ENCODE measurements at places on chromosomes 1 and 21.

GRCh38 chr1:154703170-154703569 lies 95.2 kb upstream of the ADAR start:
- no peak for DNase-seq

- DNase-seq: no peak
Observed at GRCh38 chr1:235749755-235750300, 100.2 kb upstream of the GNG4 start.

- DNase-seq: no peak
Observed at GRCh38 chr1:210132582-210132981, 100.0 kb upstream of the SERTAD4 start.

DNA sequence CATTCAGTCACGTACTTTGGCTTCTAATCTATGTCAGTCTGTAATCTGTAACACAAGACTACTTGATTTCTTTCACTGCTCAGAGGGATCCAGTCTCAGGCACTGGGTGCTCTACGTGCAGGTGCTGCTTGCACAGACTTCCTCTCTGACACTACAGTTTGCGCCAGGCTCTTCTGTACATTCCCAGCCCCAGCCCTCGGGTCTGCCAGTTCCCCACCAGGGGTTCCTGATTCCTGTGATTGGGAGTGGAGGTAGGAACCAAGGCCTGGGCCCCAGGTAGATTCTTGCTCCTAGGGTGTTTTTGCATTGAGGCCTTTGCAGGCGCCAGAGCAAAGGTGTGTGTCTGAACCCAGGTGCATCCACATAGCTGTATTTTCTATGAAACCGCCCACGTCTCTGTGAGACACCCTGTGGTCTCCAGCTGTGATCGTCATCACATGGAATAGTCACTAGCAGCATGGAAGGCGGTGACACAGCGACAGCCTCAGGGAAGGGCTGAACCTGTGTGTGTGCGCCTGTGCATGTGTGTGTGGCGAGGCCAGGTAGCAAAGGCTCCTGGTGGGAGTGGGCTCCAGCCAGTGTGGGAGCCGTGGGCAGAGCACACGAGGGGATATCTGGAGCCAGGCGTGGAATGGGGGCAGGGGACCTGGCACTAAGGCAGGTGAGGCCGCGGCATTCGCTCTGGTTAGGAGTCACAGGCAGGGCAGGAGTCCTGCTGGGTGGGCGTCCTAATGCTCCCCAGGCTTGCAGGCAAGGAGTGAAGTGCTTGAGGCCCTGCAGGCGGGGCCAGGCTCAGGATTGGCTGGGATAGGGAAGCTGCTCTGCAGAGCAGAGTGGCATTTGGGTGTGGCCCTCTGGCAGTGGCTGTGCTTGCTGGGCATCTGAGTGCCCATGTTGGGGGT lies 5.2 kb downstream of the GJC2 start:
- DNase-seq: no peak

DNA sequence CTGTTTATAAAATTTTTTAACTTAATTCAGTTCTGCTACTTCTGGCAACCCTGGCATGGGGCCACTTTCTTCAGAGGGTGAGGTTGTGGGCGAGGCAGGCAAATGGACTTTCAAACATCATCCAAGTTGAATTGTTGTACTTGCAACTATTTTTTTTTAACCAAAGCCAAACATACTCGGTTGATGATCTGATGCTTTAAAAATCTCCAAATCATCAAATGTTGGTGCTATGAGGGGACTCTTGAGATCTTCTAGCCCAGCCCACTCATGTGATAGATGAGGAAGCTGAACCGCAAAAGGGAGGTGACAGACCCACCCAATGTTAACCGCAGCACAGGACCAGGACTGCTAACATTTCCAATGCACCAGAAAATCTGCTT lies 6.7 kb downstream of the SLC1A7 start:
- peak; percentile 22 for DNase-seq

DNA sequence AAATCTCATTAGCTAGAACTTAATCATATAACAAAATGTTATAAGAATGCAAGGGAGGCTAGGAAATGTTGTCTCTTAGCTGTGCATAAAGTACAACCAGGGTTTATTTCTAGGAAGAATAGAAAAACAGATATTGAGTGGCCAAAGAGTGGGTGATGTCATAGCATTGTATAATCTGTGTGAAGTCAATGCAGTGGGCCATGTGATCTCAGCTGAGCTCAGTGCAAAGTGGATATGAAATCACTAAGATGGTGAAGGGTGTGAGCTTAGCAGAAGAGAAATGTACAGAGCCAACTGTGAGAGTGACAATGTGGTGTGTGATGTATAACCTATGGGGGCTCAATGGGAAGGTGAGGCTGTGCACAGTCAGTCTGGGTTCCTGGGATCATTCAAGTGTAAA lies 29.7 kb upstream of the DUSP23 start:
- no peak for DNase-seq

- DNase-seq: no peak
Observed at GRCh38 chr1:185156288-185156853, 382 bp downstream of the TRMT1L start.

DNA sequence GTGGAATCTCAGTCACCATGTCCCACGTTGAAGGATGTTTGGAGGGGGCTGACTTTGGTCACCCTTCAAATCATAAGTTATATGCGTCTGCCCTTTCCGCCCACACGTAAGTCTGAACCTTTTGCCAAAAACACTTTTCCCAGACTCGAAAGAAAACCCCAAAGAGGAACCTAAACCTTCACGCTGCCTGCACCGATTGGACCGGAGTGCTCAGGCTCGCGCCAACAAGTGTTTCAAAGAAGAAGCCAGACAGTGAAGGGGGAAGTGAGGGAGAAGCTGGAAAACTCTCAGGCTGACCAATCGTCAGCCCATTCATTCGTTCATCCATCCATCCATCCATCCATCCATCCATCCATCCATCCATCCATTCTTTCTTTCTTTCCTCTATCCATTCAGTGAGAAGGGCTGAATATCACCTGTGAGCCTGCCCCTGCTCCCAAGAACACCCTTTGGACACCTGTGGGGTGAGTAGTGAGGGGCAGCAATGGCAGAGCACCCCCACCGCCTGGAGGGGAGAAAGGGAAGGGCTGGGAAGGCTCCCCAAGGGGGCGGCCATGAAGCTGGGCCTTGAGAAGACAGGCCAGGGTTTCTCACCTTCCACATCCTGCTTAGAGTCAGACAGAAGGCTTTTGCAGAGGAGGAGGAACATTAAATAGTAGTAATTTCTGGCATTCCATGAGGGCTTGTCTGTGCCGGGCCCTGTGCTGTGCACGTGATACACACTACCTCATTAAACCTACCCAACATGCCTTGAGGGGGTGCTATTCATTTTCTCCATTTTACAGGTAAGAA lies 27.1 kb upstream of the RUNX3 start:
- no peak for DNase-seq

DNA sequence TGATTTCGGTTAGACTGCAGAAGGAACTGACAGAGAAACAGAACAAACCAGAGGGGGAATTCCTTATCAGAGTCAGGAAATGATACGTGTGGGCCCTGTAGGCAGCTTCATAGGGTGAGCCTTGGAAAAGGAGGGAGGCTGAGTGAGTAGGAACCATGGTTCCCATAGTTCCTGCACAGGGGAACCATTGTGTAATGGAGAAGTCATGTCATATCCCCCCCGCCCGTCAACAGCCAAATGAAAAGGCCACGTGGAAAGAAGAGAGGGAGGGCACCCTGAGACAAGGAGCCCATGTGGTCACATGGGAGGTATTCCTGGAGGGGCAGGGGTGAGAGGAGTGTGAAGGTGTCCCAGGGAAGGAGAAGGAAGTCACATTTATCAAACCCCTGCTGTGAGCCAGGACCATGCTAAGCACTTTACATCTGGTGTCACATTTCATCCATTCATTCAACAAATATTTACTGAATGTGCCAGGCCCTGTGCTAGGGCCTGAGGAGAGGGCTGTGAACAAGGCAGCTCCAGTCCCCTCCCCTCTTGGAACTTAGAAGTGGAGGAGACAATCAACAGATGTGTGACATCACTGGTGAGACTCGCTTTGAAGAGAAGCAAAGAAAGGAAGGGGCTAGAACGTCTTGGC lies 15.7 kb upstream of the FGR start:
- no peak for DNase-seq
